Right renal cortex interstitium (tissue), 3 donors: ENCODE measurements at places on chromosomes 7 and 10.

- no peak for DNase-seq
Observed at GRCh38 chr10:110615057-110615747, 28.9 kb upstream of the RBM20 start.

- DNase-seq = no peak
Observed at GRCh38 chr7:44141221-44141850, at the start of gene MYL7. TSS of gene MYL7 (minus strand) at chr7:44141332. CDS start at chr7:44141305, 27 bp downstream.

DNA sequence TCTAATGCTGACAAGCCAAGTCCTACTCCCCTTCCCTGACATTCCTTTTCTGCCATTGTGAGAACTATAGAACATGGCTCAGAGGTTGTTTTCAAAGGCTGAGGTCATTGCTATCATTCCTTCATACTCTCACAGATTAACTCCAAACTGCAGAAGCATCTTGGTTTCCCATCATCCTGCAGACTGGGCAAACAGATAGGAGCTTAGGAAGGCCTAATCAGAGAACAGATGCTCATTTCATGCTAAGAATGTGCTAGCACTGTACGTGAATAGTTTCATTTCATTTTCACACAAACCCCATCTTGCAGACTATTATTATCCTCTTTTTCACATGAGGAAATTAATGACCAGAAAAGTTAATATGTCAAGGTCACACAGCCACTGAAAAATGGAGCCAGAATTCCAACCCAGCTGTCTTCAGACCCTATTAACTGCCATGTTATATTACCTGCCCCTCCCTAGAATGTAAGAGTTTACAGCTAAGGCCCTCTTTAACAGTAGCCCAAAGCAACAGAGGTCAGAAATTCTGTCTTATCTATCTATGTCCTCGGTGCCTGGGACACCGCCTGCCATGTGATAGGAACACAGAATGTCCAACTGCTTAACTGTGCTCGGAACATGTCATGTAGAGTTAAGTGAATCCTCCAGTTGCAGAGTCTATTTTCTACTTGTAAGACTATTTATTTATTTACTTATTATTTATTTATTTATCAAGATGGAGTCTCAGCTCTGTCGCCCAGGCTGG is 2.9 kb upstream of the LCOR start:
- no peak for DNase-seq

GRCh38 chr7:135745703-135746312 is 2.8 kb downstream of the FAM180A start:
- DNase-seq = no peak

DNA sequence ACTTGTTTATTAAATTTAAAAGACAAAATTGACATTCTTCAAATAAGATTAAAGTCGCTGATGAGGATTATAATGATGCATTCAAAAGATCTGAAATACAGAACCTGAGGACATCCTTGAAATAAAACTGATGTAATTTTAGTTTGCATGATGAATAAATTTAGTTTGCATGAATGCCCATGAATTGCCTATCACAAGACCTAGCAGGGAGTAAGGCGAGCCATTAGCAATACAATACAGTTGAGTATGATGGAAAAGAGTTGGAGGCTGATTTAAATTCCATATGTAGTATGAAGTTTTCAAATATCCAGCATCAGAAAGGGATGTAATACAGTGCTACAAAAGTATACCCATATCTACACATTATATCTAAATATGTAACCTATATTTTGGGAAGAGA is 321.3 kb downstream of the CACNA2D1 start:
- no peak for DNase-seq

- no peak for DNase-seq
Observed at GRCh38 chr10:9268176-9268575, 1213.7 kb downstream of the GATA3 start.

- DNase-seq = no peak
Observed at GRCh38 chr10:32299354-32299980, 47.5 kb downstream of the EPC1 start.

DNA sequence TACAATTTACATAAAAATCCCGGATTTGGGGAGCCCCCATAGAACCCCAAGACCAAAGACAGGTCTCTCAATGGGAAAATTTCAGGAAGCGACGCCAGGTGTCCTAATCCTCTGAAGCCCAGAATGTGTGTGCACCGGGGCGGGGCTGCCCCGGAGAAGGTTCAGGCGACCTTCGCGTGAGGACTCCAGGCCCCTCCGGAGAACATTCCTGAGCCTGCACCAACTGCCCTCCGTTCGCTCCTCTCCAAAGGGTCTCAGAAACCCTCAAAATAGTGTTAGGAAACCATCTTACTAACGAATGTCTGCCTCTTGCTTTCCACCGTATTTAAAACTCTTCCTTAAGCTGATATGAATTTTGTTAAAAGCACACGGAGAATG is 78.5 kb upstream of the INSIG1 start:
- DNase-seq = no peak

- no peak for DNase-seq
Observed at GRCh38 chr7:101956130-101956529, 138.7 kb downstream of the CUX1 start.

- no peak for DNase-seq
Observed at GRCh38 chr7:4837041-4837802, 24.6 kb downstream of the PAPOLB start.

DNA sequence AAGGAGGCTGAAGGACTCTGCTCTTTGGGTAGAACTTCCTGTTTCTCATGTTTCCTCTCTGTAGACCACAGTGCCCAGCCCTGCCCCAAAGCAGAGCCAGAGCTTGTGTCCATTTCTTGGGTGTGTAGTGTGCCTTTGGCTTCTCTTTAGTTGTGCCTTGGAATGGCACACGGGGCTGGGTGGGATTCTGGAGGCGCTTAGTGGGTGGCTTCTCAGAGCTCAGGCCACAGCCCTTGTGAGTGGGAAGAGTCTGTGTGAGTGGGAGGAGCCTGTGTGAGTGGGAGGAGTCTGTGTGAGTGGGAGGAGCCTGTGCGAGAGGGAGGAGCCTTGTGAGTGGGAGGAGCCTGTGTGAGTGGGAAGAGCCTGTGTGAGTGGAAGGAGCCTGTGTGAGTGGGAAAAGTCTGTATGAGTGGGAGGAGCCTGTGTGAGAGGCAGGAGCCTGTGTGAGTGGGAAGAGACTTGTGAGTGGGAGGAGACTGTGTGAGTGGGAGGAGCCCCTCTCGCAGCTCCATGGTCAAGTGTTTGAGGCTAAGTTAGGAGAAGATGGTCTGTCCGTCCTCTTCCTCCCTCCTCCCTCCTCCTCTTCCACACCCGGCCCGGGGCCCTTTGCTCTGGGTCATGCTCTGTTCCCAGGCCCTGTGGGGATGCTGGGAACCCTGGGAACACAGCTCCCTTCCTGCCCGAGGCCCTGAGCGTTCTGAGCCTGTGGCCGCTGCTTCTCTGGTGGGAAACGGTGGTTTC is 153.0 kb downstream of the GRK5 start:
- no peak for DNase-seq

GRCh38 chr7:31310321-31310935 is 30.1 kb downstream of the NEUROD6 start:
- DNase-seq = no peak

DNA sequence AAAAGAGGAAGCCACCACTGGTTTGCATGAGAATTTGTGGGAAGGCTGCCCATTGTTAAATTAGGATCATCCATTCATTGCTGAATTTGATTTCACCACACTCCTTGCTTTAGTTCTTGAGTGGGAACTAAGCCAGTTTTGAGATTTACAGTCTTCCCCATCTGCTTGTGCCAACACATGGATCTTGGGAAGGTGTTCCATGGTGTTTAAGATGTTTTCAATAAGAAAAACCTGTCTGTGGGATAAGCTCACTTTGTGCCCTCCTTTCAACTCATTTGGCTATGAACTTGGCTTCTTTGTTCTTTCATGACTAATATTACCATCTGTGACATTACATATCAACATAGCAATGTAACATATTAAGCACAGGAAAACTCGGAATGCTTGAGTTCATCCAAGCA is 73.2 kb downstream of the INHBA start:
- no peak for DNase-seq

- no peak for DNase-seq
Observed at GRCh38 chr10:52682766-52683165, 89.8 kb downstream of the MBL2 start.

- no peak for DNase-seq
Observed at GRCh38 chr10:124291001-124291701, 127.6 kb downstream of the OAT start.

DNA sequence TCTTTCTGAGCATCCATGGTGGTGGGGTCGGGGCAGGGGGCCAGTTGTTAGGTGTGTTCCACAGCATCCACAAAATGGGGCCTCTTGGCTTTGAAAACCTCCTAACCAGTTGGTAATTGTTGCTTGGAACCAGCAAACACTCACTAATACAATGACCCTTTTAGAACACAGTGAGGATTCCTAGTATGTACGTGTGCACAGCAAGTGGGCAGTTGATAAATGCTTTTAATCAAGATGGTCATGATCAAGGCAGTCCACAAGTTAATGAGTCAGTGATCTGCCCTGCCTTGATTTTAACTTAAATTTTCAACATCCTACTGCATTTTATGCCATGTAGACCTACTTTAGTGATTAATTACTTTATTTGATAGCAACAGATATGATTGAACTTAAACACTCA is 103.1 kb downstream of the ETV1 start:
- DNase-seq = no peak

GRCh38 chr7:3393862-3394261 is 92.8 kb downstream of the SDK1 start:
- DNase-seq = no peak

DNA sequence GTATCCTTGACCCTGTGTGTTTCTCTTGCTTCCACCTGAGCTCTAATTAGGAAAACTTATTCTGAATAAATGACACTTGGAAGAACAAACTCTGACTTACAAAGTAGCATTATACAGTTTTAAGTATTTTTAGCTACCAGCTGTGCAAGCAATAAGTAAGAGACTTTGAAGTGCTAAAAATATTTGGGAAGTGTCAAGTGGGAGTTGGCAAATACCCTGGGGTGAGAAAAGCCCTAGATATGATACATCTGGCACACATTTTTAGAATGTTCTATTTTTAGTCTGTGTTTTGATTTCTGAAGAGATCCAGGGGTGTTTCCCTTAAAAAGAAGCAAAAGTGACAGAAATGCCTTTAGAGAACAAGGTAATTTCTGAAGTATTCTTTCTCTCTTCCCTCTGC is 132.7 kb upstream of the TEX47 start:
- no peak for DNase-seq

DNA sequence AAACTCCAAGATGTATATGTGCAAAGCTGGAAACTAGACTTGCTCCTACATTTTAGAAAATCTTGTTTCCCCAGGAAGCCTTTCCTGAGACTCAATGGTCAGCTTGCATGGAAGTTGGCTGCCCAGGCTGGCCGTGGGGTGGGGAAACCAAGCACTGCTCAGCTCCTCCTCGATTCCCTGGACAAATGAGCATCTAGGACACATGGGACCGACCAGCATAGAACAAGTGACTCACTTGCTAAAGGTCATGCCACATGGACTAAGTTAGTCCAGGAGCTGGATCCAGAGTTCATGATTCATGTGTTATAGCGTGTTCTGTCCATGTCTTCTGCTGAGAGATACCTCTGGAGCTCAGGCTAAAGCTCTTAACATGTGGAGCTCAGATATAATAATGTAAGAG is 6.2 kb downstream of the FAM180A start:
- no peak for DNase-seq

DNA sequence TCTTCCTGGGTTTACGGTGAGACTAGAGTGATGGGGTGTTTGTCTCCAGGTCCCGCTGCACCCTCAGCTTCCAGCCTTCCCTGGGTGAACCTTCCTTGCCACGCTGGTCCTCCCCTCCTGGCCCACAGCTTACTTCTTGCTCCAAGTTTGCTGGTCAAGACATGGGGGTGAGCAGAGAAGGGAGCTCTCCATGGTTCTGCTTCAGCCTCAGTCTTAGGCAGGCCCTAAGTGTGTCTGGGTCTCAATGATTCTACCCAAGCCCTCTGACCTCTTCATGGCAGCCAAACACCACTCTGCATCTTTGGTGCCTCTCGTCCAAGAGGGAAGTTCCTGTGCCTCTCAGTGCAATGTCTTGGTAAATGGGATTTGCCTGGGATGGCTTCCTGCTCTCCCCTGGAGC is 356.5 kb upstream of the KLF6 start:
- DNase-seq = no peak

DNA sequence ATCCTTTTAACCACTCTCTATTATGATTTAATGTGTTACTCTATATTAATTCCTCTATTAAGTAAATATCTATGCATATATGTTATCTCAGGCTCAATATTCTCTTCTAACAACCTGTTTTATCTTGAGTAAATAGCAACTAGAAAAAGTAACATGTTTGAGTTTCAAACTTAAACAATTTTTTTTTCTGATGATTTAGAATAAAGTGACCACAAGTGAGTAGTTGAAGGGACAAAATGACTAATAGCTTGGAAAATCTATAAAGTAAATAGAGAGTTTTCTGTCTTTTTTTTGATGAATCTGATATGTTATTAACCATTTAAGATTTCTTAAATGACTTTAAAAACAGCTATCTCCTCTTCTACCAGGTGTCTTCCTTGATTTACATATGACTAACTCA is 483.8 kb downstream of the TFEC start:
- DNase-seq = no peak

- no peak for DNase-seq
Observed at GRCh38 chr10:129893104-129894089, 70.7 kb downstream of the EBF3 start.

DNA sequence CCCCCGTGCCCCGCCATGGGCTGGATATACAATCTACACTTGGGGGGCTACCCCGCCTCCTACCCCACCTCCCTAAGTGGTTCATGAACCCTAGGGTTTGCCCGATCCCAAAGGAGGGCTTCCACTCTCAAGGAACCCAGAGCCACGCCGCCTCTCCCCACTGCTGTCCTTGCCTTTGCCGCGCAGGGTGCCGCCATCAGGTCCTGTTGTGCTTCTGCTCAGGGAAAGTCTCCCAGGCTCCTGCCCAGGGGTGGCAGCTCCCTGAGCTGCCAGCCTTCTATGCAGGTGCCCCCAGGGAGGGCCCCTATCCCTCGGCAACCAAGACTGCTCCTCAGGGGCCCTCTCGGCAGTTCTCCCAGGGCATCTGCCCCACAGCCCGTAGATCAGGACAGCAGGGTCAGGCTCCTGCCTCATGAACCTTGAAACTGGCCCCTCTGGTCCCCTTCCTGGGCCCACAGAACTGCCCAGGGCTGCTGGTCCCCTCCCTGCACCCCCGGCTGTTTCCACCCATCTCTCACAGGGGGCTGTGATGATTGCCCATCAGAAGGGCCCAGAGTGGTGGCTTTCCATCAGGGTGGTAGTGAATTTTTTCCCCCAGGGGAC is 13.0 kb upstream of the PCBD1 start:
- no peak for DNase-seq

DNA sequence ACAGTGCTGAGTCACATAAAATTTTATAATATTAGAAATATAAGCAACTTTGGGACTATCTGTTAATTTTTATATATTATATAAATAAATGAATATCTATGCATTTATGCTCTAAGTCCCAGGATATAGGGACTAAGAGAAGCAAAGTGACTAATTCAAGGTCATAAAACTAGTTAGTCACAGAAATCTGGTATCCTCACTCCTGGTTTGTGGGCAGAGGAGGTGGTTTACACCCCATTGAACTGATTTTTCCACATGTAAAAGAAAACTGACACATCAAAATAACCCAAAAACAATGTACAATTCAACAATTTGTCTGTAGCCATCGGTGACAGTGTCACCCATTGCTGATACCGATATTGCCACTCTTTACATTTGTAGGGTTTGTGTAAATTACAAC is 3.0 kb downstream of the PCLO start:
- DNase-seq = no peak
